ENCODE measurements at places on chromosomes 16 and 17.

GRCh38 chr17:40139566-40140058, 725 bp upstream of the CASC3 start:
- no peak for DNase-seq

DNA sequence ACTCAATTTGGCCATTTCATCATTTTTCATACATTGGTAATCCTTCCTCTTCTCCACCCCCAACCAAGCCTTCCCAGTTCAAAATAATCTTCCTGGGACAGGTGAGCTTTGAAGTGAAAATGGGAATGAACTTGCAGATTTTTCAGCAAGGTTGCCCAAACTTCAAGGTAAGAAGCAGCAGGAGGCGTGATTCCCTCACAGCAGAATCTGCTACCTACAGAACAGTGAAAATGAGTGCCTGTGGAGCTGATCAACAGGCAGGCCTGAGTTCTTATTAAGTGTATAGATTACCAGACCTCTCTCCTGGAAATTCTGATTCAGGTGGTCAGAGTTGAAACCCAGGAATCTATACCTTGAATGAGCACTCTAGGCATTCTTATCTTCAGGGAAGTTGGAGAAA, 356.6 kb downstream of the RBFOX1 start:
- DNase-seq: no peak

DNA sequence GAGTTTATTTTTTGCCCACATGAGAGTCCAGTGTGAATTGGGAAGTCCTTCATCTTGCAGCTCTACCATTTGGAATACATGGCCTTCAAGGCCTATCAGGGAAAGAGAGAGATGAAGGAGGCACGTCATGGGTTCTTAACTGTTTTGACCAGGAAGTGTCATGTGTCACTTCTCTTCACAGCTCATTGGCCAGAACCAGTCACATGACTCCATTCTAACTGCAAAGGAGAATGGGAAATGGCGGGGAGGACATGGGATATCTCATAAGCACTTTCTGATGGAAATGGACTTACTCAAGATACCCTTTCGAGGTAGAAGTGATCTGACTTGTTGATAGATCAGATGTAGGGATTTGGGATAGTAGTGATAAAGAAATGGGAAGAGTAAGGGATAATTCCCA, 57.9 kb upstream of the CES5A start:
- no peak for DNase-seq

DNA sequence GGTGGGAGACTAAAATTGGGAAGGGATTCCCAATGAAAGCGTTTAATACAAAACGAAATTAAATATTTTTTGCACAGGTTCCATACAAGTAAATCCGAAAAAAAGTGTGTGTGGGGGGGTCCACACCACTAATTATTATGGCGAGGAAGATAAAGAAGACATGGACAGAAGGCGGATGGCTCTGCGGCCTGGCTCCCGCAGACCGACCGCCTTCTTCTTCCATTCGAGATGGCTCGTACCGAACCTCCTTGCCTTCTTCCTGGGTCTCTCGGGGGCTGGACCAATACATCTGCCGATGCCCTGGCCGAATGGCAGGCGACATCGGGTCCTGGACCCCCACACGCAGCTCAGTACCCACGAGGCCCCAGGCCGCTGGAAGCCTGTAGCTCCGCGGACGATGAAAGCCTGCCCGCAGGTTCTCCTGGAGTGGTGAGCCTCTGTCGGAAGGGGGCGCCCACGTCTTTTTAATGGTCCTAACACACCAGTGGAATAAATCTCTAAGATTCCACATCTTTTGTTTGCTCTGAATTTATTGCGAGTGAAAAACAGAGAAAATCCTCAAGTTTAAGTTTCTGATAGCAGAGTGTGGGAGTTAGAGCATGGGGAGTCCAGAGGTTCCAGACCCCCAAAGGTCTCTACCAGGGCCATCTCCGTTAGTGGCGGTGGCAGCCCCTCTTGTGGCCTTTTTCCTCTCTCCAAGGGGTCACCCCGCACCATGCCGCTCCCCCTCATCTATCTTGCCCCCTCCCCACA, 1.4 kb downstream of the PRAC2 start:
- DNase-seq: peak; percentile 93

GRCh38 chr17:68533887-68534694, 21.9 kb downstream of the PRKAR1A start:
- no peak for DNase-seq

DNA sequence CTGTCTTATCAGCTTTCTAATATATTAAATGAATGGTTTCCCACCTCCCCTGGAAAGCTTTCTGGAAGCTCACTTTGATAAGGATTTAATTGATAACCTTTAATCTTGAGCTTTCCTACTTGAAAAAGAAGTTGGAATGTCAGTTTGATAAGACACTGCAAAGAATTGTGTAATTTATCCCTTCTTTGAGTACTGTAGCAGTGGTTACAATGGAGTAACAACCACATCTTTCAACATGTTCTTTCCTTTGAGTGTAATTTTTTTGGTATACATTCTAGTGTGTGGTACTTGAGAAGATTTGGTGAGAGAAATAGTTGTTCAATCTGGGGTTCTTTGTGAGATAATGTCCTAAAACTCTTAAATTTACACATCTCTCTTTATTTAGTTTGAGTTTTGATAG, 43.4 kb downstream of the CPD start:
- no peak for DNase-seq

DNA sequence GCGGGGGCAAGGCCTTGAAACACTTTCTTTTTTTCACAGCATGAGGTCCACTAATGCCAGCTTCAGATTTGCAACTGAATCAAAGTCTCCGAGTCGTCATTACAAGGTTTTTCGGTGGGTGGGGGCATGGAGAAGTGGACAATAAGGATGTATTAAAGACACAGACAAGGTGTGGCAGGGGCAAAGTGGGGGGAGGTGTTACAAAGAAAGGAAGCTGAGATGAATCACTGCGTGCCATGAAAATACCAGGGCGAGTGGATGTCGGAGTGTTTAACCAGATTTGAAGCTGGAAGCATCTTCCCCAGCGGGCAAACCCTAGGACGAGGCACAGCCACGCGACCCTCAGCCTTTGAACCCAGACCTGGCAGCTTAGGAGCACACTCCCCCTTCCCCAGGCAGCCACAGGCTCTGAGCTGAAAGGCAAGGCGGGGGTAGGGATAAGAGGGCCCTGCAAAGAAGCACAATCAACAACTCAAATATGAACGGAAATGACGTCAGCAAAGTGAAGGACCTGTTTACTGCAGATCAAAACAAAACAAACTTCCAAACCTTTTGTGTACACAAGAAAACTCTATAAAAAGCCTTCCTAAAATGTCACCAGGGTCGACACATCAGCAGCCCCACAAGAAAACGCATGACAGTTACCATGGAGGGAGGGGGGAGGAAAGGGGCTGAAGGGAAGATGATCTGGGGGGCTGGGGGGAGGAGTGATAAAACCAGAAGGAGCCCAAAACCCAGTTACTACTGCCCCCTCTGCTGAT, 5.6 kb upstream of the ZFHX3 start:
- DNase-seq: no peak

GRCh38 chr16:9907752-9908151, 274.5 kb downstream of the GRIN2A start:
- no peak for DNase-seq

DNA sequence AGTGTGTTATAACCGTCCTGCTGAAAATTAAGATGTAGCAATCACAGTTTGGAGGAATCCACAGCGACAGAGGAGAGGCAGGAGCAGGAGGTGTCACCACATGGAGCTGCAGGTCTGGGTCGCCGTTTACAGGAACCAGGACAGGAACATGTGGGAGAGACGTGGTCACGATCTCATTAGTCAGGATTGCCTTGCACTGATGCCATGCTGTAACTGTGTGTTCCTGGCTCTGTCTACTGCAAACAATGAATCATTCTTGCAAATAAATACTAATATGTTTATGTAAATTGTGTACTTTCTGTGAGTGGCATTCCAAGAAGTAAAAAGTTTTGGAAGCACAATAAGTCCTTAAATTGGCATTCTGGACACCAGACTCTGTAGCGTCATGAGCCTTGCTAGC, 271.8 kb downstream of the CPPED1 start:
- DNase-seq: no peak

DNA sequence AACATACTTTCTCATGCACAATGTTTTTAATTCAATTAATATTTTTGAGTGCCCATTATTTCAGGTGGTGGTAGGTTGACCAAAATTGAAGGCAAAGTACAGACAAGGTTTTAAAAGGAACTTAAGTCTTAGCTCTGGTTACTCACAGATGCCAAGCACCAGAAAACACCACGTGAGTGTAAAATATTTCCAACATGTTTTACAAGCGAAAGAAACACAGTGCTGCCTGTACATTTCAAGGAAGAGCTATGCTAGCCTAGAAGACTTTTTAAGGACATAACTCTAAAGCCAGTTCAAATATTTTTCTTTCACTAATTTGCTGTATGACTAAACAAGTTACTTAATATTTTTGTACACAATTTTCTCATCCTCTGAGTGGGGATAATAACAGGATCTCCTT, 736.4 kb upstream of the GOT2 start:
- DNase-seq: no peak

DNA sequence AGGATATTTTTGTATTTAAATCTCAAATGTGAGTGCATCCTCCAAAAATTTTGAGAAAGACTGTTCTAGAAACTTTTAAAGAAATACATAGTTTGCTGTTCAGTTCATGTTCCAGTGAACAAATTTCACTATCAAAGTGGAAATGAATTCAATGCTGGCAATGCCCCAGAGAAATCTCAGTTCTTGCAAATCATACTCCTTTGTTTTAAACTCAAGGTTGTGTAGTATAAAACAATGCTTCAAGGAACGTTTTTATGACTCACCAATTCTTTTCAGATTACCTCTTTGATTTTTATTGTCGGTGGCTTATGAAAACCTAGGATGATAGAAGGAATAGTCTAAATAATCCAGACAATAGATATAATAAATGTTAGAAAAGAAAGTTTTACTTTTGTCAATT, 17.6 kb downstream of the LPCAT2 start:
- DNase-seq: no peak

DNA sequence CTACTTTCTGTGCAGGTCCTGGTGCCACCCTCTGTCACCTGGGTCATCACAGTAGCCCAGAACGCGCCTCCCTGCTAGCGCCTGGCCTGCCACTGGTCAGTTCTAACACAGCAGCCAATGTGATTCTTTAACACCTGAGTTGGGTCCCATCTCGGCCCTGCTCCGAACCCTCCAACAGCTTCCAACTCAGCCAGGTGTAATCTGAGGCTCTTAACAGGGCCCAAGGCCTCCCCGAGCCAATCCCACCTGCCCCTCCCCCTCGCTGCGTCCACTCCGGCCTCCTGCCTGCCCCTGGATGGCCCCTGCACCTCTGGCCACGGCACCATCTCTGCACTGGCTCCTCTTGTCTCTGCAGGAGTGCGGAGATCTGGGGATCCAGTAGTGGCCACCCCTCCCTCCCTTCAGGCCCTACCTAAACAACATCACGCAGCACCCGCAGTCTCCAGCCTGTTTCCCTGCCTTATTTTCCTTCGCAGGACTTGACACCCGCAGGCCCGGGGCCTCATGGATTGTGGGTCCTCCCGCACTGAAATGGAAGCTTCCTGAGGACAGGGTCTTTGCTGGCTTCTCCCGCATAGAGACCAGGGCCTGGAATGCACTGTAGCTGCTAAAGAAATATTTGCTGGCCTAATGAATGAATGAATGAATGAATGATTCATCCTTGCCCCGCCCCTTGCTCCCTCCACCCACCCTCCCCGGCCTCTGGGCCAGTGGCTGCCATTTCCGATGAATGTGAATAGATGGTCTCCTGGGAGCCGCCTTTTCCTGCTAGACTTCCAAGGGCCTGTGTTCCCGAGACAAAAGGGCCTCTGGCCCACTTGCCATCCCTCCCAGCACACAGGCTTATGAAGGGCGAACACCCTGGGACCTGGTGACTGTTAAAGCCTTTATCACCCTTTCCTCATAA, 174.8 kb upstream of the FOXF1 start:
- DNase-seq: no peak

- DNase-seq: no peak
These were observed 8.0 kb downstream of the TSR3 start for GRCh38 chr16:1343428-1344242.

- no peak for DNase-seq
These were observed 581 bp downstream of the CD68 start for GRCh38 chr17:7579834-7580603.

GRCh38 chr17:62098623-62099231, 33.6 kb upstream of the MED13 start:
- DNase-seq: no peak

GRCh38 chr17:60680754-60681153, 3.1 kb downstream of the BCAS3 start:
- no peak for DNase-seq

- no peak for DNase-seq
These were observed 217.0 kb downstream of the CCDC182 start for GRCh38 chr17:57528058-57528451.

- no peak for DNase-seq
These were observed 63.7 kb upstream of the MRTFB start for GRCh38 chr16:14007450-14007849.

DNA sequence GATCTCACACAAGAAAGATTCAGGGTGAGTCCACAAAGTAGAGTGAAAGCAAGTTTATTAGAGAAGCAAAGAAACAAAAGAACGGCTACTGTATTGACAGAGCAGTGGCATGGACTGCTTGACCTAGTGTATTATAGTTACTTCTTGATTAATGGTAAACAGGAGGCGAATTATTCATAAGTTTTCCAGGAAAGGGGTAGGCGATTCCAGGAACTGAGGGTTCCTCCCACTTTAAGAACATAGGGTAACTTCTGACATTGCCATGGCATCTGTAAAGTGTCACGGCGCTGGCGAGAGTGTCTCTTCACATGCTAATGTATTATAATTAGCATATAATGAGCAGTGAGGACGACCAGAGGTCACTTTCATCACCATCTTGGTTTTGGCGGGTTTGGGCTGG, 93.2 kb downstream of the CACNG3 start:
- DNase-seq: no peak

DNA sequence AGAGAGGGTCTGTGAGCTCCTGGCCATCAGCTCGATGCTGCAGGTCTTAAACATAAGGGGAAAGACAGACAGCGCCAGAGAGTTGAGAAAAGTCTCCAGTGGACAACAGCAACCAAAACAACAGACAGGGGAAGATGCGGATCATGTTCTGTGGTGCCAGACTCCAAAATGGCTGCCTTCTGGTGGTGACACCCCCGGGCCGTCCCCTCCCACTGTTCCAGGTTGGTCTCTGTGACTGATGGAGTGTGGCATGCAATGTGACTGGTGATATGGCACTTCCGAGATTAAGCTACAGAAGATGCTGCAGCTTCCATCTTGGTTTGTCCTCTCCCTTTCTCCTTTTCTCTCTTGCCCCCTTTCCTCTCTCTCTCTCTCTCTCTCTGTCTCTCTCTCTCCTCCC, 40.4 kb upstream of the RBFOX3 start:
- DNase-seq: no peak
